ENCODE measurements at places on chromosomes 5 and 9.
A peak's percentile ranks its signal among the peaks of the same experiment; 100 is the strongest.

- DNase-seq = no peak
These were observed 29.1 kb upstream of the BNC2 start for GRCh38 chr9:16899606-16900005.

GRCh38 chr5:135467871-135468485, 15.8 kb upstream of the TIFAB start:
- DNase-seq = no peak

GRCh38 chr5:171513591-171513990, 94.1 kb downstream of the FGF18 start:
- no peak for DNase-seq

DNA sequence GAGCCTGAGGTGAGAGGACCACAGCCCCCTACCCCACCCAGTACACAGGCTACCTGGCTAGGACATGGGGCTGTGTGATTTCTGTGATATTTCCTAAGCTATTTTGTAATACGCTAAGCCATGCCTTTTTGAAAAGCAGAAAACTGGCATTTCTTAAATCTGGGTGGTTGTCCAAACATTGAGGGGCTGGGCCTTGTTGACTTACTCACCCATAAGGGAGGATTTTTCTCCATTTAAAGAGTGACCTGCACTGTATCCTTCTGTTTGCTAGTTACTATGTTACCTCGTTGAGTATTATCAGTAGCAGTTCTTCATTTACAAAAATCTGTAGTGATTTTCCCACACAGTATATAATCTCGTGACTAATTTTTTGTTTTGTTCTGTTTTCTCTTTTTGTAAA, 117.5 kb upstream of the OTULINL start:
- DNase-seq = no peak

DNA sequence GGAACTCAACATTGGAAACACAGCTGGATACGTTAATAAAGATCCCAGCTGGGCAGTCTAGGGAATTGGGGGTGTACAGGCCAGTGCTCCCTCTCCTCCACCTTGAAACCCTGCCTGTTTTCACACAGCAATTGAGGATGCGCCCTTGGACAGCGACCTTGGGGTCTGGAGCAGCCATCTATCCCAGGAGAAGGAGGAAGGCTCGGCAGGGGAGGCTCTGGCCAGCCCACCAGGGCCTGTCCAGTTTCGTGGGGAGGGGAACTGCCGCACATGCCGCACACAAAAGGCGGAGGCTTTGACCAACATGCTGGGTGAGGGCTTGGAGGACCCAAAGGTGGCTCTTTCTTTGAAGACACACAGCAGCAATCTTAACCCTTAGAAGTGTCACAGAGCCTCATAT, 1.4 kb downstream of the COL23A1 start:
- DNase-seq = no peak

DNA sequence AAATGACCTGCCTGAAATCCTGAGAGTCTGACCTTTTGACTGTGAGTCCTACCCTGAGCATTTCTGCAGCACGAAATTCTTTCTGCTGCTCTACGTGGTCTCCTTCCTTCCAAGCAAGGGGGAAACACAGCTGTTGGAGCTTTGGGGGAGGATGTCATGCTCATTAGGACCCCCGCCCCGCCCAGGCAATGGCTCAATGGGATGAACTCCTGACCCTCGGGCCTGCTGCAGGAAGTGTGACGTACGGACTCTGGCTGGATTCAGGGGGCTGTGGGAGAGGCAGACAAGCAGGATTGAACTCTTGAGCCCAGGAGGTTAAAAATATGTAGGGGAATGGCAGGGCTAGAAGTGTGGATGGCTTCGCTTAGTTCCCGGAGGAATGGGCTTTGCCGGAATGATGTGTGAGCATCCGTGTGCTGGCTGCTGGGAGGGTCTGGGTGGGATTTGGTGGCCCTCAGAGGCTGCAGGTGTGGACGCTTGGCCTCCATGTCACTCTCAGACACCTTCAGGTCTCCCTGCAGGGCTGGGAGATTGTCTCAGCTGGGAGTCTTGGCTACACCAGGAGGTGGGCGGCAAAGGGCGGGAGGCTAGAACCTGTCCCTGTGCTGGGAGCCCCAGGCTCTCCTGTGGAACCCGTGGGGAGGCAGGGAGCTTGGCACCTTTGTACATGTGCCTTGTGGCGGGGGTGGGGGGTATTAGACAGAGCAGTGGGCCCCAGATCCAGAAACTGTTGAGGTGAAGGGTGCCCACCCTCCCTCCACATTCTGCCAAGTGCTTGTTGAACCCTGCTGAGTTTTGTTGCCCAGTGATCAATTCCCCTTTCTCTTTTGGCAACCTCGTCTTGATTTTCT, 26.3 kb downstream of the STC2 start:
- DNase-seq = no peak

DNA sequence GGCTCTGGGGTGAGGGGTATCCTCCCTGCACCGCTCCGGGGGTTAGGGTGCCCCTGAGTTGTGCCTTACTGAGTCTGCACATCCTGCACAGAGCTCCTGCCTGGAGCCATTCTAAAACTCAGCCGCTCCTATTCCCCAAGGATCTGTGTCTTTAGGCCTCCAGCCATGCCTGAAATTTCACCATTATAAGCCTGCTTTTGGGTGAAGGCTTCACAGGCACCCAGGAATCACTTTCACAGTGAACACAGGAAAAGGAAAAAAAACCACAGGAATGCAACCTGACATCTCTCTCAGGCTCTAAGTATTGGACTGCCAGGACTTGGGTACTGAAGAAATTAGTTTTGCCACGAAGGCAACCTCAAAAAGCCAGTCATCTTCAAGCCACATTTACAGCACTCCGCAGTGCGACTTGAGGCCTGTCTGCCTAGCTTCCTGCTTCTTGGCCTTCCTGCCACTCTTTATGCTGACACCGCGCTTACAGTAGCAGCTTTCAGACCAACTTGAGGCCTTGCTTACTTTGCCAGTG, 30.9 kb downstream of the GALNT10 start:
- peak; percentile 35 for DNase-seq

DNA sequence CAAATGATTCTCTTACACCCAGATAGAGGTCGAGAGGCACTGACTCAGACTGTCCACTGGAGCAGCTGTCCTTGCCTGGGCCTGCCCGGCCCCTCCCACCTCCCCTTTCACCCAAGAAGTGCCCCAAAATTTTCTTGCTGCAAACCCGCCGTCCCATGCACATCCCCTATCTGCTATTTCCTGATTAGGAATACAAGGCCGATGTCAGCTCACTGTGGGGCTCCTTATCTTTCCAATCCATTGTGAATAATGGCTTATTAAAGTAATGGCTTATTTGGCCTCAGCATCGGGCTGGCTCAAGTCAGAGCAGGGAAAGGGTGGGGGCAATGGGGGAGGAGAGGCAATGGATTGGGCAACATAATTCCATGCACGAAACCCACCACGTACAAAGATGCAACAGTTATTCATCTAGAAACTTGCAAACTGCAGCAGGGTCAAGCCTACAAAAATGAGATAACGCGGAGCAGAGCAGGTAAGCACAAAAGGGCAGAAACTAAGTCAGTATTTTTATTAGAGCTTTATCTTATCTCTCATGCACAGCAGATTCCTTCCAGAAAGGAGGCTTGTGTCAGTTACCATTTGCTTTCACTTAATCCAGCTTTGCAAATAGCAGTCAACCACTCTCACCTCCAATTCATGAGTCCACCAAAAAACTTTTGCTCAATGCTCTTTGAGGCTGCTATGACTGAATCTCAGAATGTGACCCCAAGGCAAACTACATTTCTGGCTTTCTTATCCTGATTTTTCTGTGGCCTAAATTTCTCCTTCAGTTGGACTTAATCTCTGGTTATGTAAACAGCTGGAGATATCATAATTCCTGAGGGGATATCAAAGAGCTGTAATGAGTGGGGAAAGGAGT, 138.2 kb upstream of the OSMR start:
- DNase-seq = no peak

- DNase-seq = no peak
These were observed 12.6 kb downstream of the DNM1 start for GRCh38 chr9:128215491-128216409.

GRCh38 chr9:38091310-38092199, 22.5 kb upstream of the SHB start:
- peak; percentile 35 for DNase-seq

DNA sequence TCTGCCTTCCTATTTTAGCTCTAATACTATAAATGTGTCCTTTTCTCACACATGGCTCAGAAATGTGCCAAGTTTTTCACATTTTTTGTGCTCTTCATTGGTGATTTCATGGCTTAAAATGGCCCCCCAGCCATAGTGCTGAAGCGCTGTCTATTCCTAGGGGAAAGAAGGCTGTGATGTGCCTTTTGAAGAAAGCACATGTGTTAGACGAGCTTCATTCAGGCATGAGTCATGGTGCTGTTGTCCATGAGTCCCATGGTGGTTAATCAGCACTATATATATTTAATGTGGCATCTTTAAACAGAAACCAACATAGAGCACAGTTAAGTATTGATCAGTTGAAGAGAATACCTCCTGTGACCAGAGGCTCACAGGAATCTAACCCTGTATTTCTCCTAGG, 55.8 kb downstream of the PDE8B start:
- no peak for DNase-seq

- DNase-seq = no peak
These were observed at the start of gene PHYHD1 for GRCh38 chr9:128920381-128921058. Gene PHYHD1, plus strand, starts transcription at chr9:128920982. Its CDS starts 1,342 bp downstream, at chr9:128922324.

GRCh38 chr5:125409861-125410536, 663.6 kb upstream of the ZNF608 start:
- no peak for DNase-seq

DNA sequence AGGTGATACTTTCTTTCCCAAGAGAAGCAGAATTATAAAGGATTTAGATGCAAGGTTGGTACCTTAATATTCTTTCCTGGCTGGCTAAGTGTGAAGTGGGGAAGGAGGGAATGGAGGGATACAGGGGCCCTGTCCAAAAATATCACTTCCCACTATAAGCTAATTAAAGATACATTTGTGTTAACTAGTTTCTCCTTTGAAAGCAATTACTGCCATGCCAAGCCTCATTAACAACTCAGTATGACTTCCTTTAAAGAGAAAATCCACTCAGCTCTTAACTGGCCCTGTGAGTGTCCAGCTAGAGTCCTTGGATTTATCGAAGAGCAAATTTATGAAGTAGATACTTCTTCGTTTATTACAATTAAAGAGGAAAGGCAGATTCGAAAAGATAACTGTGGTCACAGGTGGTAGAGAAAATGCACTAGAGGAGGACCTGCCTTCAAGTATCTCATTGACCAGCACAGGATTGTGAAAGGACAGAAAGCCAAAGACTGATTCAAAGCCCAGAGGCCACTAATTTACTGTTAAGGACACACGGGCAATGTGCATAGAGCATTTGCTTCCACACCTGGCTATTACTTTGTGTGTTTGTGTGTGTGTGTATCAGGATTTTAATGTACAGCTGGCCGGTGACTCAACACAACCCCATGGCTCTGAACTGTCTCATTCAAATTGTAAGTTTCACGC, 11.2 kb upstream of the GLDC start:
- DNase-seq = no peak

DNA sequence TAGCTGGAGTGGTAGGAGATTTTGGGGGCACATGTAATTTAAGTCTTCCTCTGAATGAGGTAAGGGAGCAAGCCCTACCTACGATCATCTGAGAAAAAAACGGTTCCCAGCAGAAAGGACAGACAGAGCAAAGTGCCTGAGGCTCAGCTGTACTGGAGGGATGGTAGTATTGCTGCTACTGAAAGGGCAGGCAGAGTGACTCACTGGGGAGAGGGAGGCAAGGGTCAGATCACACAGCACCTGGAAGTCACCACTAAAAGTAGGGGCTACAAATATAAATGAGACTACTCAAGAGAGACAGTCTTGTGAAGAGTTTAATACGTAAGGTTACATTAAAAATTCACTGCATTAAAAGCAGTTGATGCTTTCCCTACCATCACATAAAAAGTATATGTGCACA, 75.9 kb downstream of the NFIB start:
- DNase-seq = no peak

GRCh38 chr5:15521381-15522186, 21.6 kb downstream of the FBXL7 start:
- no peak for DNase-seq

DNA sequence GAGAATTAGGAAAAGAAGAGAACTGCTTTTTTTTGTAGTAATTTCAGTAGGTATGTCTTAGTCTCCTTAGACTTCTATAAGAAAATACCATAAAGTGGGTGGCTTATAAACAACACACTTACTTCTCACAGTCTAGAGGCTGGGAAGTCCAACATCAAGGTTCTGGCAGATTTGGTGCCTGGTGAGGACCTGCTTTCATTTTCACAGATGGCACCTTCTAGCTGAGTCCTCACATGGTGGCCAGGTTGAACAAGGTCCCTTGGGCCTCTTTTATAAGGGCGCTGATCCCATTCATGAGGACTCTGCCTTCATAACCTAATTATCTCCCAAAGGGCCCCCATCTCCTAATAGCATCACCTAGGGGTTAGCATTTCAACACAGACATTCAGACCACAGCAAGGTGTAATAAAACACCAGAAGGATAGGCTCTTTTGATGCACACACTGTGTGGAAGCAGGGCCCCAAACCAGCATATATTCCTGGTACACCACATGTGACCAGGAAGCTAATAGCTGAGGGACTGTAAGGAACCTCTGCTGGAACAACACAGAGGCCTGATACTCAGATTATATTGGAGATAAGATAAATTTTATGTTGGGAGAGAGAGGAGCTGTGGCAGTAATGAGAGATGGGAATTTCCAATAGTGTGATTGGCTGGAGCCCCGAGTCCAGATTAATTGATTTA, 384.9 kb downstream of the RAB3C start:
- DNase-seq = no peak

DNA sequence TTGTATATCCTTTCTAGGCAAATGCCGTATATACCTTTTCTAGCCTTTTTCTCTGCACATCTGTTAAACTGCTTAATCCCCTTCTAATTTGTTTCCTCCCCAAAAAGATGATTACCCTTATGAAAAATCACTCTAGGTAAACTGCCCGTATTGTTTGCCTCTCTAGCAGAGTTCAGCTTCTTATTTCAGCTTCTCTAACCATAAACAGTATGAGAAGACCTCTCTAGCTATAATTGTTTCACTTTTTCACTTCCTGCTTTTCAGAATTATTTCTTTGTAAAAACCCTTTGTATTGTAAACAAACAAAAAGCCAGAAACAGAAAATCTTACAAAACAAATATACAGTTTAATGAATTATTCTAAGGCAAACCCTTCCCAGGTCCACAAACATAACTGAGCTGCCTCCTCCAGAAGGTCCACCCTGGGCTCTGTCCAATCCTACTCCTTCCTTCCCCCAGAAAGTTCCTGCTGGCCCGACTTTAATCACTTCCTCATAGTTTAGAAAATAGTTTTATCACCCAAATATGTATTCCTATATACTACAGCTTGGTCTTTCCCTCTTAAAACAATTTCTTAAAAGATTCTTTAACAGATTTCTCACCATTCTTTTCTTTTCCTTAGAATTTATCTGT, 158.1 kb downstream of the FGF1 start:
- DNase-seq = no peak

DNA sequence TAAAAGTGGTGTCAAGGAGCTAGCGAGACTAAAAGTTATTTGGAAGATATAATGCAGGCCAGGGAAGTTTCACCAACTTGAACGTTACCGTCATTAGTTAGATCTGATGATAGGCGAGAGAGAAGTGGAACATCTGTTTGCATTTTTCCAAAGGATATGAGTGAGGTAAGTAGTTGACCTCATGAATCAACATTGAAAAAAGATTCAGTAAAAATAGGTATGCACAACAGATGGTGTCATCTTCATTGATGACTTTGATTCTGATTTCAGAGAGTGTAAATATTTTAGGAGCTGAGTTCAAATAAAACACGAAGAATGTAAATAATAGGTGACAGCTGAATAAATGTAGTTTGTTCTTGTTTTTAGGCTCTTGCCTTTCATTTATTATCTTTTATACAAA, 998.9 kb upstream of the CDH6 start:
- DNase-seq = no peak
